ENCODE measurements at places on chromosomes 5 and 9.

- no peak for DNase-seq
These were observed 111.9 kb downstream of the FEM1C start for GRCh38 chr5:115432691-115433090.

- DNase-seq = no peak
These were observed 220.8 kb downstream of the SNX18 start for GRCh38 chr5:54738118-54738972.

- DNase-seq = no peak
These were observed 147.0 kb upstream of the RASA1 start for GRCh38 chr5:87120518-87121303.

- no peak for DNase-seq
These were observed 181.3 kb downstream of the CAVIN4 start for GRCh38 chr9:100759215-100759614.

GRCh38 chr5:147336876-147337275 is 102.0 kb downstream of the STK32A start:
- no peak for DNase-seq

DNA sequence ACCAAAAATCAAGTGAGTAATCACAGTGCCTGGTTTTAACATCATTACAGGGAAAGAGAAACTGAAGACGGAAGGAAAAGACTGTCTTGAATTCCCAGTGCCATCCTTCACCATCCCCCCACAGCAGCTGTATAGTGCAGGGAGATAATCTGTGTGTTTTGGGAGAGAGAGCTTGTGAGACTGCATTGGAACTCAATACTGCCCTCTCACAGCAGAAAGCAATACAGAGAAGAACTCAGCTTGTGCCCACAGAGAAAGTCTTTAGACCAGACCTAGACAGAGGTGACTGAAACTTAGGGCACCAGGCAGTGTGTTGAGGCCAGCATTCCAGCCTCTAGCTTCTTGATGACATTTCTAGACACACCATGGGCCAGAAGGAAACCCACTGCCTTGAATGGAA is 754.7 kb upstream of the CDH6 start:
- no peak for DNase-seq

DNA sequence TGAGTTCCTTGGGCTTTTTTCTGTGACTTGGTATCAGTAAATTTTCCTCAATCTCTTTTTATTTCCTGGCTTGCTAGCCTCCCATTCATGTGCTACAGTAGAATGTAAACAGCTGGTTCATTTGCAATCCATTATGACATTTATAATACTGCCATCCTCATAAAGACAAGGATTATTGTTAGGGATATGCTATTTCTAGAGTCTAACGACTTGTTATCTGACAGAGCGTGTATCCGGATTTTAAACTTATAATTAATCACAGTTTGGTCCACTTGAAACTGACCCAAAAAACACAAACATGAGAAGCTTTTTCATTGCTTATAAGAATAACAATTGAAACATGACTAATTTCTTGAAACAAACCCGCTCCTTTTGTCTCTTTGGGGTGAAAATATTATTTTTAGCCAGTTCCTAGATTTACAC is 585.8 kb downstream of the TLE4 start:
- no peak for DNase-seq

GRCh38 chr9:68970151-68970550 is 43.8 kb downstream of the PRKACG start:
- no peak for DNase-seq

DNA sequence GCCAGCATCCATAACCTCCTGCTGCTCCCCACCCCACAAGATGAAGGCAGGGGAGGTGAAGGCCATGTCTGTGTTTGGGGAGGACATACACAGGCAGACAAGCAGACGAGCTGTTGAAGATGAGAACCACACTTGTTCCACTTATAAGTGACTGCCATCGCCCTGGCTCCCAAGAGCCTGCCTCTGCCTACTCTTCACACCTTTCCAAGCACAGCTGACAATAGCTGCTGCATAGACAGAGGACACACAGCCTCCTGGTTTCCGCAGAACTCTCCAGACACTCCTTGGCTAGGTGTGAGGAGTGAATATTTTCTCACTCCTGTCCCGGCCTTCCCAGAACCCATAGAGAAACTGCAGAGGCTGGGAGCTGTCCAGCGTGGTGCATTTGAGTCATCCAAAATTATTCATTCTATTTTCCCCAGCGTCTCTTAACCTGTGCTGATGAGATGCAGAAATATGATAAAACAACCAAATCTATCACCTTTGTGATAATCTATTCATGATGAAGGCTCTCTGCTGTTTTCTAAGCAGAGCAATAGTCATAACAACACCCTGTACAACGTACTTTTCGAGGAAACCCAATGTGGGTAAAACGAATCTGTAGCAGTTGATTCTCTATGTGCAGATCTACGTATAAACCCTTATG is 24.7 kb downstream of the KLF9 start:
- DNase-seq = no peak

GRCh38 chr5:119083679-119084078 is 12.8 kb downstream of the DMXL1 start:
- DNase-seq = no peak

GRCh38 chr9:1528456-1528855 is 478.3 kb downstream of the DMRT2 start:
- DNase-seq = no peak

DNA sequence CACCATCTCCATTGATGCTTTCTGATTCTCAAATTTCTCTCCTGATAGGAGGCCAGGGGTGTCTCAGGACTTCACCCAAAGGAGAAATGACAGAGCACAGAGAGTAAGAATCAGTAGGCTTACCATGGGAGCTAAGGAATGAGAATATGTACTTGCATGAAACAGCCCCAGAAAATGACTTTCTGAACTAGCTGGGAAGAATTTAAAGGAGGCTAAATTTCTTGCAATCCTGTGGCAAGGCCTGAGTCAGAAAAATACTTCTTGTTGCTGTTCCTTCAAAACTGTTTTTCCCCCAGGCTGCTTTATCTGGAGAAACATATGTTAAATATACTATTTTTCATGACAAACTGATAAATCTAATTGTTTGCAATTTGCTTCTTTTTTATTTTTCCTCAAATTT is 53.4 kb upstream of the FBXL7 start:
- no peak for DNase-seq

DNA sequence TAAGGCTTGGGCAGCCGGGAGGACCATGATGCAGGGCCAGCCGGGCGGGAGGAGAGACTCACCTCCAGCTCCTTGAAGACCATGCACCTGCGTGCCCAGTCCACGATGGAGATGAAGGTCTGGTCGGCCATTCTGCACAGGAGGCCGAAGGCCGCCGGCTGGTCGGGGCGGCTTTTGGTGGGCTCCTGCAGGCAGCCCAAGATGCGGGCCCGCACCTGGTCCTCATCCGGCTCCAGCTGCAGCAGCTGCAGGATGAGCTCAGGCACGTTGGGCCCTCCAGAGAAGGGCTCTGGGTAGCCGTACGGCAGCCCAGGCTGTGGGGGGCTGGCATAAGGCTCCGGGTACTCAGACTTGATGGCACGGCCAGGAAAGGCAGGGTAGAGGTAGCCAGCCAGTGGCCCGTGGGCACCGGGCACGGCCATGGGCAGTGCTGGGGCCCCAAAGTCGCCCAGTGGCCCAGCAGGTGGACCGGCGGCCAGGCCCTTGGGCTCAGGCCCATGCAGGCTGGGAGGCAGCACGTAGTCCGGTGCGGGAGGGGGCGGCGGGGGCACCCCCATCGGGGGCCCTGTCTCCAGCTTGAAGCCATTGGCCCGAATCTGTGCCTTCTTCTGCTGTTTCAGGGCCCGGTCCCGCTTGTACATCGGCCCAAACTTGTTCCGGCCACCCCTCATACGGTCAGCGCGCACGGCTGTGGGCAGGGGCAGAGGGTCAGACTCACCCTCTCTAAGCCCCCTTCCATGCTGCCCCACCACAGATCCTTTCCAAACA is 7.0 kb downstream of the NR5A1 start:
- DNase-seq = no peak

DNA sequence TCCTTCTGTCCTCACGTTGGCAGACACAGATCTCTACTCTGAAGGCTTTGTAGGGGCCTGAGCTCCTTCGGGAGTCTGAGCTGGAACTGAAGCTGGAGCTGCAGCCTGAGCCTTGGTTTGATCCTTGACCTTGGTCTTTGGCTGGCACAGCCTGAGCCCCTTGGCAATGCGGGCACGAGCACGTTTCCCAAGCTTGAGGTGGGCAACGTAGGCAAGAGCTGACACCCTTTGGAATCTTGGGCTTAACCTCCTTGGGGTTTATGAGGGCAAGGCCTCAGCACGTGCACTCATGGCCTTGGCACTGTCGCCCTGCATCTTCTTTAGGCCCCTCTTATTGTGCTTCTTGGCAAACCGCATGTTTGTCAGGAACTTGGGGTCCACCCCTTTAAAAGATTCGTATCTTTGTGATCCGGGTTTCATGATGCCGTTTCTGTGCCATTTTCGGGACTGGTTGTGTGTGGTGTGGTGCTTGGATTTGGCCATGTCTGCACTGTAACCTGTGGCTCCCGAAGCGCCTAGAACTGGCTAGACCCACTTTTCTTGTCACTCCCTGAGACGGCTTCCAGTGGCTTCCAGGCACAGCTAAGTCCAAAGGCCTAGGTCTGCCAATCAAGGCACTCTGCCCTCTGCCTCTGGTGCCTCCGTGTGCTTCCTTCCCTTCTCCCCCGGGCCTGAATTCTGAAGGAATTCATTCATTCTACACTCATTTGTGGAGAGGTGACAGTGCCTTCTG is 1.4 kb downstream of the SUSD1 start:
- no peak for DNase-seq

DNA sequence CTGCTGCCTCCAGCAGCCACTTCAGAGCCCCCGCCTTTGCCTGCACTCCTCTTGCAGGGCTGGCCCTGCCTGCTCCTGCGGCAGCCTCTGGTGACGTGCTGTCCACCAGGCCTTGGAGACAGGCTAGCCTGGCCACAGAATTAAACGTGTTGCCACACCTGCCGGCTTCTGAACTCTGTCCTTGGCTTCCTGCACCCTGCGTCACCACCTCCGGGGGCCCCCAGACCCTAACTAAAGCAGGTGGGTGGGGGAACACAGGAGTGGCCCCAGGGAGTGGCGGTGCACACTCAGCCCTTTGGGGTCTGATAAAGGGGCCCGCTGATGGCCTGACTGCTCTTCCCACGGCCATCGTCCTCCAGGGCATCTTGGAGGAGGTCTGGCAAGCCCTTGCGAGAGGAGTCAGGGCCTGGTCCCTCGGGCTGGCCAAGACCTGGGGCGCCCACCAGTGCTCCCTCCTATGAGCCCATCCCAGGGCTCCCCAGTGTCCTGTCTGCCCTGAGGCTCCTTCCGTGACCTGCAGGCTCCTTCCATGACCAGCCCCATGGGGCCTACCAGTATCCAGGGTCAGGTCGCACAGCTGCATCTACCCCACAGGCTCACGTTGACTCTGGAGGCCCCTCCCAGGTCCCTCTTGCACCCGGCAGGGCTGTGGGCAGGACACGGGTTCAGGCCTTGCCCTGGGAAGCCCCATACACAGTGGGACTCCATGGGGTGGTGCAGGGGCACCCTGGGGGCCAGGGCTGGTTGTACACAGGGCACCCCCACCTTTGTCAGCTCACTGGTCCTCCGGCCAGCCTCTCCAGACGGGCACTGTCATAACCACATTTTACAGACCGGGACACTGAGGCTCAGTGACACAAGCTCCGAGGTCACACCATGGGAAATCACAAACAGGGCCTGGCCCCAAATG is 1.0 kb upstream of the MAMDC4 start:
- no peak for DNase-seq

DNA sequence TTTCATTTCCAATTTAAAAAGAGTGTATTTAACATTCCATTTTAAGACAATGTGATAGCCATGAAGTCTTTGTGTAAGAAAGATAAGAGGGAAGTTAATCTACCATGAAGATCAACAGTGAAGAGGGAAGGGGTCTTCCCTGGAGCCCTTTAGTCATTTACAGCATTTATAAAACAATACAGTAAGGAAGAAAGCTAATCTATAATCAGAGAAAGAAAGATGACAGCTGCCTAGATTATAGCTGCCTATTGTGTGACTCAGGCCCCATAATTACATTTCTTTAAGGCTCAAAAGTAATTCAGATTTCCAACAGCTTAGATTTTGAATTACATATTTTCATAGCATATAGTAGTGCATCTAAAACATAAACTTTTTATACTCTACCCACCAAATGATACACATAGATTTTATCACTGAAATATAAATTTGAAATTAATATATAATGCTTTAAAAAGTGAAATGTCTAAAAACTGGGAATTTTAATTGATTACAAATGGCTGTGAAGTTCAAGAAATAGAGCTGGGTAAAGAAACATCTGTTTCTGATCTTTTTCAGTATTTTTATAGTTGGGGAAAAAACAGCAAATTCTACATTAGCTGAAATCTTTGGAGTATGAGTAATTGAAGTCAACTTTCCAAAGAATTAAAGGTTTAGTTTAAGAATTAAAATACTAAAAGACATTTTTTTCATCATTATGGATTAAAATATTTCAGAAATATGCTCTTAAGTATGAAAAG is 89.6 kb downstream of the RIC1 start:
- DNase-seq = no peak

DNA sequence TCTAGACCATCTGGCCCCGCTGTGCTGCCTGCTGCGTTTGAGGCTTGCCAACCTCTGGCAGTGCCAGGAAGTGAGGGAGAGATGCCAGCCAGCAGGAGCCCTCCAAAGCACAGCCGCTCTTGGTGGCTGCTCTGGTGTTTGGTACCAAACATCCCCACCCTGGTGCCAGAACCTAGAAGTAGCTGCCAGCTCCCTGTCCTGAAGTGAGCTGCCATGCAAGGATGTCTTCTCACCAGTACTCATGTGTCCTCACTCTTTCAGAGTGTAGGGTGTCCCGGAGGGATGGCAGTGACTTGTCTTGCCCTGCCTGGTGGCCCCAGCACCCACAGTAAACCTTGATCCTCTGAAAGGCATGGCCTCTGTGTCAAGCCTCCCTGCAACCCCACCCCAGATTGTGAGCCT is 43.4 kb downstream of the AMBP start:
- DNase-seq = no peak

DNA sequence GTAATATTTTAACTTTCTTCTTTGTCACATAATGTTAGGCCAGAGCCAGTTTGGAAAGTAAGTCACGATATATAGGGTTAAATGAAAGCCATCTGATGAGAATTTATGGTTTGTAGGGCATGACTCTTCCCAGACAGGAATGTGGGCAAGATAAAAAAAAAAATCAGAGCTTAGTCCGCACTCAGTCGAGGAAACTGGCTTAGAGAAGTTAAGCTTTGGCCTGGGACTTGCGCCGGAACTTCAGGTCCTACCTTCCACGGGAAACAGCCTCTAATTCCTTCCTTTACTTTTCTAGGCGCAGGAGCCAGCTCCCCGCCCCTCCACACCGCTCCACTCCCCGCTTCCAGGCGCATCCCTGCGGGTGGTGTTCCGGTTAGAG is 475 bp downstream of the DDX31 start:
- no peak for DNase-seq

- no peak for DNase-seq
These were observed 12.4 kb downstream of the ITGA2 start for GRCh38 chr5:53001541-53001940.

DNA sequence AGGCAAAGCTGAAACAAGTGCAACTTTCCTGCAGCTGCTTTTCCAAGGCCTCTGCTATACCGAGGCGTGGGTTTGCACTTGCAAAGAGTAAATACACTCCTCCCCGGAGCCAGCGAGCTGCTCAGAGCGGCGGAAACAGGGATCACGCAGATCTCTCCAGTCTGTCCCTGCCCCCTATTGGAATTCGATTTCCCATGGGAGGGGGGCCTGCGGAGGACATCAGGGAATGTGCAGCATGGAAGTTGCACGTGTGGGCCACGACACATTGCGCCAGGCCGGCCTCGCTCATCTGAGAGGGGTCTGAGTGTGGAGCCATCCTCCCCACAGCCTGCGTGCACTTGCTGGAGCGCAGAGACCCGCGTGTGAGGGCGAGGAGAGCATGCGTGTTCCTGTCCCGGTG is 104.3 kb upstream of the PHYKPL start:
- no peak for DNase-seq

- DNase-seq = no peak
These were observed 87.4 kb upstream of the LHFPL2 start for GRCh38 chr5:78735834-78736463.

GRCh38 chr5:76821136-76821535 is 2.3 kb downstream of the F2RL1 start:
- no peak for DNase-seq

All from HL-60 (cell line).